CD14-positive monocyte (primary cell): ENCODE measurements at places on chromosomes 1 and 21.
A peak's percentile ranks its signal among the peaks of the same experiment; 100 is the strongest.

DNA sequence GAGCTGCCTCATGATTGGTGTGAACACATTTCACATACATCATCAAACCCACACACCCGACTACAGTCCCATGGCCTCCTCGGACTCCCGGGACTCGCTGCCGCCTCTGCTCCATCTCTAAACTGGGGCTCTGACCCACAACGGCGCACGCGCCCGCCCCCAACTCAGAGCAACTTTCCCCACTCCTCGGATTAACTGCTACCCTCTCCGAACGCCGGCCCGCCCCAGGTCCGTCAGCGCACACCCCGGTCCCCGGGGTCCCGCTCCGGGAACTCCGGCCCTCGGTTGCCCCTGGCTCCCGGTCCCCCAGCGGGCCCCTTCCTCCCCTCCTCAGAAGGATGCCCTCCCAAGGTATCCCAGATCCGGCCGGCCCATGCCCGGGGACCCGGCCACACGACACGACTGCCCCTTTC, 740 bp downstream of the DSTYK start:
- no peak for DNase-seq

DNA sequence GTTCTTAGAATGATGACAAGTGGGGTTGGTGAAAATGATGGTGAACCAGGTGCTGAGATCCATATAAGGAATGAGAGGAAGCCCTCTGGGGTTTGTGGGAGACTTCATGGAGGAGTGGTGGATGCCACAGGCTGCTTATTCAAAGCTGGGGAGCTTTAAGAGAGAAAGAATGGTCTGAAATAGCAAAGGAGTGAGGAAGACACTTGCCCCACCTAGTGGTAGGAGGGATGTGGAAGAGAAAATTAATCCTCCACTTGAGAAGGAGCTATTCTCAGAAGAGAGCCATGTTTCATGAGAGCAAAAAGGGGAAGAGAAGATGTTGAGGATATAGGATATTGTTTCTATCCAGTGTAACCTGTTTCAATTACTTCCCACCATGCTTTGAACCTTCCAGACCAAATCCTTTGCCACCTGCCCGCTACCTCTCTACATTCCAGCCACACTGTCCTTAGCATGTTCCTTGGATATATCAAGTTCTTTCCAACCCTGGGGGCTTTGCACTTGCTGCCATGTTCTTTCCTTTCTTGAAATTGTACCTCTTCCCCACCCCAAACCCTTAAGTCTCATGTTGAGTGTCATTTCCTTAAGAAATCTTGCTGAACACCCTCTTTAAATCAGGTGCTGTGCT, 19.6 kb upstream of the ZNF648 start:
- peak; percentile 27 for DNase-seq

DNA sequence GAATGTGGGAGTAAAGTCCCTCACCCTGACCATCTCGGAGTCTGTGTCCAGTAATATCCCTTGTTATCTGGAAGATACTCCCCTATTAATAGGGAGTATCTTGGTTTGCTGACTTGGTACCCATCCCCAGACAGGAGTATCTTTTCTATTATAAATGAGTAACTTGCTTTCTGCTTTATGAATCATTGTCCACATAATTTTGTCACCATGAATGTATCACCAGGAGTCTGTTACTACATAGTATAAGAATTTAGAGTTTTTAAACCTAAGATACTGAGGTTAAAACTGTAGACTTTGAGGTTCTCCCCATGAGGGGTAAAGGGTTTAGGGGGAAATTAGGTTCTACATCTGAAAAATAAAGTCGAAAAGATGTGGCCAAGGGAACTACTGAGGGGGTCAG, 175.6 kb downstream of the FCRL5 start:
- DNase-seq = no peak

GRCh38 chr1:6538956-6539355, 15.4 kb downstream of the NOL9 start:
- no peak for DNase-seq

GRCh38 chr1:18913065-18913835, 10.9 kb upstream of the ALDH4A1 start:
- peak; percentile 78 for DNase-seq

- no peak for DNase-seq
Measured at GRCh38 chr1:221511797-221512196, 230.1 kb downstream of the DUSP10 start.

DNA sequence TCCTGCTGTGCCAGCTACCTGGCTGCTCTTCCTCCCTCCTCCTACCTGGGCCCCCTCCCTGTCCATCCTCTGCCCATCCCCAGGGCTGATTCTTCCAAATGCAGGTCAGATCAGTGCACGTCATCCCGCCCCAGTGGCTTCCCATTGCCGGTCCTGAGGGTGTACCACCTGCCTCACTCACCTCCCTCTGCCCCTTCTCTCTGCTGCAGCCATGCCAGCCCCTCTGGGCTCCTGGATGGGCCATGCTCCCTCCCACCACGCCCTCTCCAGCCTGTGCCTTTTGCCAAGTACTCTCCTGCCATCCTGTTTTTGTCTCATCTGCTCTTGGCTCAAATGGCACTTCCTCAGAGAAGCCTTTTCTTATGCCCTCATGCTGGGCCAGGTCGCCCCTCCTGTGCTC, 95.8 kb downstream of the ARHGEF10L start:
- DNase-seq = no peak

DNA sequence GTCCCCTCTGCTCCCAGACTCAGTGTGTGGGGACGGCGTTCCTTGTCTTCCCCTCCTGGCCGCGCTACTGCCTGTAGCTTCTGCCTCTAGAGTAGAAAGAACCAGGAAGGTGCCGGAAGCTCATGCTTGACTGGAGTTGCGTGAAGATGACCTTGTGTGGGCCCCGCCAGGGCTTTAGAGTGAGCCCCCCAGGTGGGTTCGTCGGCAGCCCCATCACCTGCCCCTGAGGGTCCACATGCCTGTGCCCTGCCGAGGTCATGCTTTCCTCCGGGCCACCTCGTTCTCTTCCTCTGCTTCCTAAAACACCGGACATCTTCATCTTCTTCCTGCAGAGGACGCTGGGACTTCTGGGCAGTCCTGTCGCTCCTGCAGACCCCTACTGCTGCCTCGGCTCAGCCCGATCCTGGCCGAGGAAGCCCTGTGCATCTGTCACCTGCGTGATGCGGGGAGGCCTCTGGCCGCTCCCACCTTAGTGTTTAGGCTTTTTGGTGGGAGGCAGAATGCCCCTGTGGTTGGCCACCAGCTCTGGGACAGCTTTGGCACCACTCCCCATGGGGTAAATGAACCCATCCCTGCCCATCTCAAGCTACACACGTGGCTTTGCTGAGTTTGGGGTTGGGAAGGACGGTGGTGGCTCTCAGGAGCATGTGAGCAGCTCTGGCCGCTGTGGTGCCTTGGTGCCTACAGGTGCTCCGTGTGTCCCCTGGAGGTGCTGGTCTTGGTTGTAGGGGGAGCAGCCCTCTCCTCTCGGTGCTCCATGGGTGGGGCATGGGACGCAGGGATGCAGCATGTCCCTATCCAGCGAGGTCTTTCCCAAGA, 12.3 kb downstream of the OBSCN start:
- DNase-seq = no peak

GRCh38 chr1:59295618-59296017, 1.3 kb upstream of the FGGY start:
- DNase-seq = no peak

- peak; percentile 20 for DNase-seq
Measured at GRCh38 chr1:204941421-204942338, 71.0 kb downstream of the NFASC start.

GRCh38 chr1:83559129-83559840, 439.6 kb downstream of the TTLL7 start:
- no peak for DNase-seq

DNA sequence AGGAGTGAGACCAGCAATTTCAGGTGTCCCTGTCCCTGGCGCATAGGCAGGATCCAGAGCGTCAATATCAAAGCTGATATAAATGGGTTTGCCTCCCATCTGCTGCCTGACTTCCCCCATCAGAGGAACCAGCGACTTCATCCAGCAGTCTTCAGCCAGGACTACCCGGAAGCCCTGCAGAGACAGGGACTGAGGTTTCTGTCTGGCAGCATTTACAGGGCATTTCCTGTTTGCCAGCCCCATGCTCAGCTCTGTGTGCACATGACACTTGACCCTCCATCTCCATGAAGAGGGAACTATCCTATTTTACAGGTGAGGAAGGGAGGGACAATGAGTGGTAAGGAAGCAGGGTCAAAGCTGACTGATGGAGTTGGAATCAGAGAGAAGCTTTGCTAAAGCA, 7.2 kb downstream of the AGMAT start:
- no peak for DNase-seq

GRCh38 chr21:44539991-44540666, at the start of gene KRTAP10-1:
Gene KRTAP10-1, minus strand, starts transcription at chr21:44540195. Its CDS starts 45 bp downstream, at chr21:44540150.
- no peak for DNase-seq

GRCh38 chr1:2336499-2336898, 54.9 kb downstream of the MORN1 start:
- no peak for DNase-seq

GRCh38 chr1:11211925-11212587, 22.9 kb downstream of the ANGPTL7 start:
- no peak for DNase-seq

DNA sequence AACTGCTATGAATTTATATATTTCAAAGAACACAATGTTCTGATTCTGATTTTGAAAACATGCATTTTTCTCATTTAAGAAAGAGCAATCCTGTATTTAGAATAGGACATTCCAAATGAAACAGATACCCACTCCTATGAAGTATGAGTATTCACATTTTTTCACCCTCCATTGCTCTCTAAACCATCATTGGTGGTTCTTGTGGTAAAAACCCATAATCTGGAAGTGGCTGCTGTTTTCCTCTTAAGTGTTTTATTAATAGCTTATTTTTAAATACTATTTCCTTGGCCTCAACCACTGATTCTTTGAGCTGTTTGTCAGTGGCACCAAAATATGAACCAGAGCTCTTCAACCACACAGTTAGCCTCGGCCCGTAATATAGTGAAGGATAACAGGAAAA, 60.0 kb upstream of the ADAM30 start:
- no peak for DNase-seq

GRCh38 chr1:43976045-43976444, 1.3 kb downstream of the ATP6V0B start:
- DNase-seq = no peak

- DNase-seq = no peak
Measured at GRCh38 chr1:215215846-215216245, 133.3 kb downstream of the KCNK2 start.

GRCh38 chr1:22452481-22452957, 868 bp downstream of the ZBTB40 start:
- no peak for DNase-seq

DNA sequence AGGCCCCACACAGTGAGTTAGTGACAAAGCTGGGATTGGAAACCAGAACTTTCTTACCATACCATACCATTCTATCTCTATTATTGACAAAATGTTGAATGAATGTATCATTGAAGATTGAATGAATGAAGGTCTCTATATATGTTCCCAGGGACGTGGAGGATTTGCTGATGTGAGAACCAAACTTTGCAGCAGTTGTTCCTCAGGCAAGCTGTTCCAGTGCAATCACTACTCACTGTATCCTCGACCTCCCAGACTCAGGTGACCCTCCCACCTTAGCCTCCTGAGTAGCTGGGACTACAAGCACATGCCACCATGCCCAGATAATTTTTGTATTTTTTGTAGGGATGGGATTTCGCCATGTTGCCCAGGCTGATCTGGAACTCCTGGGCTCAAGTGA, 11.6 kb upstream of the LIN28A start:
- DNase-seq = no peak

GRCh38 chr1:63777286-63777685, 3.5 kb downstream of the ROR1 start:
- no peak for DNase-seq

GRCh38 chr1:35707601-35708440, 10.9 kb downstream of the C1orf216 start:
- no peak for DNase-seq

DNA sequence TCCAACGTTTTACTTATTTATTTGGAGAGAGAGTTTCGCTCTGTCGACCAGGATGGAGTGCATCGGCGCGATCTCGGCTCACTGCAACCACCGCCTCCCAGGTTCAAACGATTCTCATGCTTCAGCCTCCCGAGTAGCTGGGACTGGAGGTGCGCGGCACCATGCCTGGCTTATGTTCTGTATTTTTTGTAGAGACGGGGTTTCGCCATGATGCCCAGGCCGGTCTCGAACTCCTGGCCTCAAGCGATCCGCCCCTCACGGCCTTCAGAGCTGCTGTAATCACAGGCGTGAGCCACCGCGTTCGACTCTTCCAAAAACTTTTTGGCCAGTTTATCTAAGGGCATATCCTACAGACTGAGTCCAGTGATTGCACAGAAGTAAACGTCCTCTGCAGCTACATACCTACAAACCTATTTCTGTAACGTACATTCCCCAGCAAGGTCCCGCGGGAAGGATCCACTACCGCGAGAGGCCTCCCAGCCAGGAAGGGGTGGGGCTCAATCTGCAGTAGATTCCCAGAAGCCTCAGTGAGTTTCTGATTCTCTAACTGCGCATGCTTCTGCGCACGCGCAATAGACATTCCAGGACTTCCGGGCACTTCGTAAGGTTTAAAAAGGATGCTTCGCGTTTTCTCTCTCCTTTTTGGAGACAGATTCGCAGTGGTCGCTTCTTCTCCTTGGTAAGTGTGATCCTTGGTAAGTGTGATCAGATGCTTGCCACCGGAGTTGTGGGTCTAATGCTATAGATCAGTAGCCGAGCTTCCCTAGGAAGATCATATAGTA, at the start of gene RCC1:
TSS of gene RCC1 (plus strand) at position 638 of the 782 bp plus-strand sequence. CDS start 23,824 bp downstream, outside the sequence.
- DNase-seq = peak; percentile 97

GRCh38 chr1:162365284-162366020, 11.2 kb downstream of the SPATA46 start:
- DNase-seq = no peak

DNA sequence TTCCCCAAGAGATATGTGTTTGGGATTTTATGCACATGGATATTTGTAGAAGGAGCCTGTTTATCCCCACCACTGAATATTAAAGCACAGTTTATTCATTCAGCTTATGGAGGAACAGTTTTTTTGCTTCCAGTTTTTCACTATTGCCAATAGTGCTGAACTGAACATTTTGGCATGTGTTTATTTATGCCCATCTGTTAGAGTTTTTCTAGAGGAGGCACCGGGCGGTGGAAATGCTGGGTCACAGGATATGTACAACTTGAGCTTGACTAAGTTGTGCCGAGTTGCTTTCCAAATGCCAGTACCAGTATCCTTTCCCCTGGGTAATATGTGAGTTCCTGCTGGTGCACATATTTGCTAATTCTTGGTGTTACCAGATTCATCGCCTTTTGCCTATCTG, 111.3 kb downstream of the GREM2 start:
- no peak for DNase-seq

DNA sequence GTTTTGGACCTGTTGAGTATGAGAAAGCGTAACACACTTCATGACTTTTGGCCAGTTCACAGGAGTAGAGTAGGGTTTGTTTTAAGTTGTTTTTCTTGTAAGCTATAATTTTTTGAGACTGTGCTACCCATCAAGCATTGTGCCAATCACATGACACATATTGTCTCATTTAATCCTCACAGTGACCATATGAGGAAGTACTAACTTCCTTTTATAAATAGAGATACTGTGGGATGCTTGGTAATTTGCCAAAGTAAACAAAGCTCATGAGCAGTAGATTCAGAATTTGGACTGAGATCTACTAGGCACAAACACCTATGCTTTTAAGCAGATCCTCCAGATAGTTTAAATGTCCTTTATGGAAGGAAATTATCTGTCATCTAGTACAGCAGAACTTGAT, 178.3 kb downstream of the CACNA1E start:
- no peak for DNase-seq

- DNase-seq = no peak
Measured at GRCh38 chr1:100589667-100590066, 51.7 kb downstream of the GPR88 start.
